DMS79 treated with DMSO at 0.1 percent for 48 hours (cell line): ENCODE measurements at places on chromosomes 7 and 10.

- DNase-seq = no peak
These were observed 73.4 kb upstream of the NAMPT start for GRCh38 chr7:106358103-106358663.

GRCh38 chr7:44163591-44163990 lies 22.5 kb upstream of the MYL7 start:
- peak; percentile 78 for DNase-seq

GRCh38 chr10:108454793-108455192 lies 1290.3 kb upstream of the SORCS1 start:
- no peak for DNase-seq

GRCh38 chr10:112711366-112711765 lies 238.7 kb upstream of the TCF7L2 start:
- DNase-seq = no peak

GRCh38 chr10:15572531-15573045 lies 147.1 kb downstream of the ITGA8 start:
- DNase-seq = no peak

DNA sequence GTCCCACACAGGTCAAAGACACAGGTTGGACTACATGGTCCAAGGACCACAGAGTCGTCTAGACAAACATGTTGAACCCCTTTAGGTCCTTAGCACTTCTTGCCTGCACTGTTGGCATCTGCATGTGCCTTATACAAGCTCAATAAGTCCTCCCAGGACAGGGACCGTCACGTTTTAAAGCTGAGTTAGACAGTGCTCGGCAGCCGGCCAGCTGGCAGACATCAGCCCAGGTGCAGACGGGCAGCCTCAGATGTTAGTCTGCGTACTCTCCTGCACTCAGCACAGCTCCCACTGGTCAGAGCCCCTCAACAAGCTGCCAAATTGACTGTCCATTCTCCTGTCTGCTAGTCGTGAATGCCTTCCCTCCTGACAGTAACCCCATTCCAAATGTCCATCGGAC lies 34.9 kb downstream of the PARP12 start:
- no peak for DNase-seq

DNA sequence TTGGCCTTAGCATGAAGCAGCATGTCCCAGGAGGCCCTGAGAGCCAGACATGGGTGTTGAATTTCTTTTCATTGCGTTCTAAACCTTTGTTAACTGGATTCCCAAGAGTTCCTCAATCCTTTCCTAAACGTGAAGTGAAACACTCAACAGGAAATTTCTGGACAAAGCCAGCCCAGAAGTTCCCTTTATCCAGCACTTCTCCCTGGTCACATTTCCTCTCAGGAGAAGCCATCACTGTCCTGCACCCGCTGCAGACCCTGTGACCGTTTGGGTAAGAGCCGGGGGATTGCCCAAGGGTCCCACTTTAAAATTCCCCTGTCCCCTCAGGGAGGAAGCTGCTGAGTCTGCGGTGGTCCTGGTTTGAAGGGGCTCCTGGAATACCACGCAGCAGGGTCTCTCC lies 88.0 kb upstream of the ZPBP start:
- no peak for DNase-seq

DNA sequence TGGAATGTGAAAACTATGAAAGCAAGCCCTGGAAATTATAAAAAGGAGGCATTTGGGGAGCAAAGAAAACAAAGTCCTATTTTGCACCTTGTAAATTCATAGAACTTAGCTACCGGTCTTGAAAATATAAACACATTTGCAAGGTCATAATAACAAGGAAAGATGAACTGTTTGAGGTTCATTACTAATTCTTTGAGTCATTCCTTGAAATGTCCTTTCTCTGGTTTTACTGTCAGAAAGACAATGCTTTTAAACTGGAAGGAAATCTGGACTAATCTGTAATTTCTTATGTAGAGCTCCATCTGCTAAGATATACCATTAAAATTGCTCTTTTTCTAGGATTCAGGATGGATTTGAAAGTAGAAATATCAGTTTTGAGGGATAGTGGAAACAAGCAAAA lies 1.4 kb downstream of the ERLIN1 start:
- no peak for DNase-seq

DNA sequence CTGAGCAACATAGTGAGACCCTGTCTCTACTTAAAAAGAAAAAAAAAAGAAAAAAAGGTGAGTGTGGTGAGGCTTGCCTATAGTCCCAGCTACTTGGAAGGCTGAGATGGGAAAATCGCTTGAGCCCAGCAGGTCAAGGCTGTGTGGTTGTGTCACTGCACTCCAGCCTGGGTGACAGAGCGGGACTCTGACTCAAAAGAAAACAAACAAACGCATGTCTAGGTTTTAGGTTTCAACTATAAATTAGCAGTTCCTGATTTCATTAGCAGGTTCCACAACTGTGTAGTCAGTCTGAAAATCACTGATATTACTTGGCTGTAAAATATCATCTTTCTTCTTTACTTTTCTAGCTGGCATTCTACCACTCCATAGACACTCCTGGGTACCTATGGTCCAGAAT lies 155.7 kb upstream of the HGF start:
- no peak for DNase-seq

- DNase-seq = no peak
These were observed 85.0 kb upstream of the FAM180A start for GRCh38 chr7:135833642-135834041.

DNA sequence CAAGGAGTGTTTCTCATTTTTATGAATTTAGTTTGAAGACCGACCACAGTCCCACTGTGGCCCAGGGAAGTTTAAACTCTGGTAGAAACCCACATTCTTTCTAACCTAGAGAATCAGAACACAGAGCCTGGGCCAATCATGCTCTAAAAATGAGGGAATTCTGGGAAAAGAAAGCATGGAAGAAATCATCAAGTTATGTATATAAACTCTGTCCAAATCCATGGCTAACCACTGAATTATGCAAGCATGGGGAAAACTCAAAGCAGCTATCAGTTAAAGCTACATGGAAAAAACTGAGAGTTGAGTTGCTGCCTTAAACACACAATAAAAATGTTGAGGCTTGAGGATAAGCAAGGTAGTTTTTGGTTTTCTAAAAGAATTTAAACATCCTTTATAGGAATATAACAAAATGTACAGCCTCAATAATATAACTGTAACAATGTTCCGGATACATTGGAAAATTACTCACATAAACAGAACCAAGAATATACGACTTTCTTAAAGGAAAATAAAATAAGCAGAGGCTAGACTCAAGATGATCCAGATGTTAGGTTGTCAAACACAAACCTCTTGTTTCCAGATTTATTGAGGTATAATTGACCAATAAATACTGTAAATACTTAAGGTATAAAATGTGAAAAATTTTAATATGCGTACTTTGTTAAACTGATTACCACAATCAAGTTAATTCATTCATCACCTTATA lies 311.2 kb upstream of the GNAI1 start:
- DNase-seq = no peak

GRCh38 chr10:118926903-118927302 lies 102.6 kb upstream of the NANOS1 start:
- DNase-seq = no peak

- no peak for DNase-seq
These were observed 34.5 kb downstream of the ZNF775 start for GRCh38 chr7:150413640-150414081.

DNA sequence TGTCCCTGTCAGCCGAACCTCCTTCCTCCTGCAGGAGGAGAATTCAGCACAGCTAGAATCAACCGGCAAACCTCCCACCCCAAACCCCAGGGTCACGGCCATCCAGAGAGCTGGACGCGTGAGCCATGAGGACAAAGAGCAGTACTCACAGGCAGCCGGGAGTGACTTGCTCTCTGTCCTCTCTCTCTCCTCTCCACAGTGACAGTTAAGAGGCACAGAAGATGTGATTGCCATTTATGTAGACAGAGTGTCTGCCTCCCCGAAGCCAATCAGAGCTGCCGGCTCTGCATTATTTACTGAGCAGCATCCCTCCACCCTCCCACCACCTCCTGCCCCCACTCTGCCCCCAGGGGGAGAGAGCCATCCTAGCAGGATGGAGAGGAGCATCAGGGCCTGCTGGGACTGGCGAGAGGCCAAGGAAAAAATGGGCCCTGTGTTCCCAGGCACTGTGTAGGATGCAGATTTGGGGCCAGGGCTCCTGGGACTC lies 4.3 kb downstream of the DDC start:
- DNase-seq = peak; percentile 53

DNA sequence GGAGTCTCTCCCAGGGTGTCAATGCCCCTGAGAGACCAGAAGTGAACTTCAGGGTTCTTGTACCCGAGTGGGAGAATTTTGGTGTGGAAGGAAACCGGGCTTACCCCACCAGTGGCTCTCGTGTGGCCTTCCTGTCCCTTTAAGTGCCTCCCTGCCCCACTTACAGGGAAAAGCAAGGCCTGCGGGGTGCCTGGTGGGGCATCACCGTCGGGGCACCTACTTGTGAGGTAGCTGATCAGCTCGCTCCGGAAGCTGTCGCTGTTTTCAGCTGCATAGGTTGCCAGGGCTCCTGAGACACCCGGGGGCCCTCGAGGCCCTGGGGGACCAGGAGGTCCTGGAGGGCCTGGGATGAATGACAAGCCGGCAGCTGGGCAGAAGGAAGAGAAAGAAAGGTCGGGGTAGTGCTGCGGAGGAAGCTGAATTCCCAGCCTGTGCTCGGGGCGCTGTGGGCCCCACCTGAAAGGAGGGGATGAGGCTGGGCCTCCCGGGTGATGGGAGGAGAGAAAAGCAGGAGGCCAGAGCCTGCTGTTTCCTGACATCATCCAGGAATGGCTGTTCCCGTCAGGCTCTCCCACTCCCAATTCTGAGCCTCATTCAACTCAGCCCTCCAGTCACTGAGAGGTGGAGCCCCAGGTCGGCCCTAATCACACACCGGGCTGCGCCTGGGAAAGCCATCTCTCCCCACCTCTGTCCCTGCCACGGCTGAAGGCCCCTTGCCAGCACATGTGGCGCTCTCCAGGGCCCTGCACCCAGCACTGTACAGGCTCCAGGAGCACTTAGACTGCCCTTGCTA lies 51.1 kb downstream of the COL17A1 start:
- no peak for DNase-seq

DNA sequence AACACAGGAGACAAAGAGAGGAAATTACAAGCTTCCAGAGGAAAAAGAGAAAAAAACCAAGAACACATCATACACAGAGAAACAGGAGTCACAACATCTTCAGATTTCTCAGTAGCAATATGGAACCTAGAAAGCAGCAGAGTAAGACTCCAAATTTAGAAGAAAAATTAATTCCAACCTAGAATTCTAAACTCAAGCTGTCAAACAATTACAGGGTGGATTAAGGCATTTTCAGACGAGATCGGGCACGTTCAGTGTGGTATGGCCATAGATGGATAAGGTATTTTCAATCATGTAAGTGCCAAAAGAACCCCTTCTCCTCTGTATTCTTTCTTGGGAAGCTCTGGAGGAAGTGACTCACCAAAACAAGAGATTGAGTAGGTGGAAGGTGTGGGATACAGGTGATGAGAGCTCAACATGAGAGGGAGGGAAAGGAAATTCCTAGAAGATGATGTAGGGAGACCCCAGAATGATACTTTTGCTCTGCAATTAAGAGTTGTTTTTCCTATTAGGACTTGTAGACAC lies 51.6 kb downstream of the FAM204A start:
- no peak for DNase-seq

GRCh38 chr10:62806251-62806650 lies 1.7 kb downstream of the ADO start:
- DNase-seq = no peak

GRCh38 chr7:99562832-99563231 lies 4.4 kb downstream of the ZNF655 start:
- no peak for DNase-seq

DNA sequence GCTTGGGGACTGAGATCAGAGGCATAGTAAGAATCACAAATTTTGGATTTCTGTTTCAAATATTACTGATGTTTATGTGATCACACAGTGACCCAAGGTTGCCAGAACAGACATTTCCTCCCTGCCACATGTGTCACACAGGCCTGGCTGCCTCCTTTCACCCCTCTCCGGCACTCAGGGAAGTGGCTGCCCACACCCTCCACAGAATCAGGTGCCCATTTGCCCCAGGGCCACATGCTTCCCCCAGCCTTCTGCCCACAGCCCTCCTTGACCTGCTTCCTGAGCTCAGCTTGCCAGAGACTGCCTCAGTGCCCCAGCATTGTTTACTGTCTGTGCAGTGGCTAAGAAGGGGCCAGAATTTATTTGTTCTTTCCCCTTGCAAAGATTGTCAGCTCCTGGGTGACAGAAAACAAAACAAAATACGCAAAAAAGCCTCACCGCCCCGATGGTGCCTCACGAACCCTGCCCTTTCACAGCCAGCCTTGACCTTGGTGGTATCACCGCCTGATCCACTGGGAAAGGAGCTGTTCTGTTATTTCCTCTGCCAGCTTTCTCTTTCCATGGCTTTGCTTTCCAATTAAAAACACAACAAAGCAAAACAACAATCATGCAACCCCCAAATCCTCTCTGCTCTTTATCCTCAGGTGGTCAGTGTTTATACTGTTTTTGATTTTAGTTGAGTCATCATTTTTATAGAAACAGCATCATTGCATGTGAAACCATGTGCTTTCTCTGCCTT lies 52.8 kb downstream of the CHN2 start:
- DNase-seq = no peak

GRCh38 chr7:18003286-18003994 lies 24.2 kb downstream of the PRPS1L1 start:
- peak; percentile 67 for DNase-seq

- no peak for DNase-seq
These were observed 39.4 kb downstream of the CHST15 start for GRCh38 chr10:124053971-124054370.

DNA sequence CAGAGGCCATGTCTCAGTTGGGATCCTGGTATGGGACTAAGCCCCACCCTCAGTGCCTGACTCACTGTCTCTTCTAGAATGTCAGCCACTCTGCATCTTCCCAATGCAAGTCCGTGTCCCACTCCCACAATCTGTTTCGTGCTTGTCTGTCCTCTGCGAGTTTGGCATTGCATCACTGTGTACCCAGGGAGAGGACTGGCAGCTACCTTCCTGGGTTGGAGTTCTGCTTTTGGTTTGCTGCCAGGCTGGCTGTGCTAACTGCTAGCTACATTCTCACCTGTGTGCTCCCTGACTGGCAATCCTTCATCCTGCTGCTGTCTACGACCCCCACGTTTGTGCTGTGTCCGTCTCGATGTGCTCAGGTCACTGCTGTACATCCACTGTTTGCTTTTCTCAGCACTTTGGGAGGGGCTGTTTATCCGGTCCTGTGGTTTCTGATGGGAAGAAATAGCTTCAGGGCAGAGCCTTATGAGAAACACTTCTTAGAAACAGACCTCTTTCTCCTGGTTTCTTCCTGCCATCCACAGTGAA lies 56.0 kb upstream of the GLI3 start:
- DNase-seq = no peak
